ENCODE measurements at places on chromosomes 5 and 9.

DNA sequence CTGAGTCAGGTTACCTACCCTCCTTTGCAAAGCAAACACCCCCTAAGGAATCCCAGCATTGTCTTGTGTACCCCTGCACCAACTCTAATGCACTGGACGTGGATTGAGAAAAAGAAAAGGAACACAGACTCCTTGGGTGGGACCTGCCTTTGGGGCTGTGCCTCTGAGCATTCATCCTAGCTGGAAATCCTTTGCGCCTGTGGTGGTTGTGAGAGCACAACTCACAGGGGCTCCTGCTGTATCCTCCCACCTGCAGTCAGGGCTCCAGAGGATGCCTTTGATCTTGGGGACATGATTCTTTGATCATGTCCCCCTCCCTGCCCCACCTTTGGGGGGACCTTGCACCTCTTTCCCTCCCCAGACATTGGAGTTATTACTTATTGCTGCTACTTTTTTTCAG is 338.5 kb downstream of the GADD45G start:
- DNase-seq: no peak

DNA sequence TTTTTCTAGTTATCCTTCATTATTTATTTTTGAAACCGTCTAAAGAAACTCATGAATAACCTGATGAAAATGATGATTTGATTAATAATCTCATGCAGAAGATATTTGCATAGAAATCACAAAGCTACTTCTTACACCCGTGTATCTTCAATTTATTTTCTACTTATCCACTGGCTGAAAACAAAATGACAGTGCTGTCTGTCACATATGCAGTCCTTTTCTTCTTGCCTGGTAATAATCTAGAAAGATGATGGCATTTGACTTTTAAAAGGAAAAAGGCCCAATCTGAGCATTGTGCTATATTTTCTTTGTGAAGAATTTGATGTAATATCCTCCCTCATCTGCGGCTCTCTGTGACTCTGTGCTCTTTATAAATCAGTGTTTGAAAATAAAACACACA is 253.3 kb downstream of the PRR16 start:
- no peak for DNase-seq

GRCh38 chr5:131536850-131537448 is 98.1 kb downstream of the RAPGEF6 start:
- DNase-seq: no peak

DNA sequence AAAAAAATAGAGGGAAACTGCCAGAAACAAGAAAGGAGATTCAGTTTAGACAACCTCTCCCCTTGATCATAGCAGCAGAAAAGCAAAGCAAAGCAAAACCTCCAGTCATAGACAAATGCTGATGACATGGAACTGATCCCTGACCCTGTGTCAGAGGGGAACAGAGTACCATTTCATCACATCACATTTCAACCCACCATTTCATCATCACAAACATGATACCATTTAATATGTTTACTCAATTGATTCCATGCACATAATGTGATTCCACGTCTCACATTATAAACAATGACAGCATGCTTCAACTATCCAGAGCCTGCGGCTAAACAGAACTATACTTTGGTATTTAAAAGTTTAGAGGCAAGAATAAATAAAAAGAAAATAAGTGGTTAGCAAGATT is 28.7 kb upstream of the ACOT12 start:
- peak; percentile 74 for DNase-seq

- no peak for DNase-seq
These were observed 710.5 kb downstream of the TLR4 start for GRCh38 chr9:118414676-118415075.

GRCh38 chr9:34252670-34253459 is 74.0 kb downstream of the UBAP1 start:
- DNase-seq: no peak

DNA sequence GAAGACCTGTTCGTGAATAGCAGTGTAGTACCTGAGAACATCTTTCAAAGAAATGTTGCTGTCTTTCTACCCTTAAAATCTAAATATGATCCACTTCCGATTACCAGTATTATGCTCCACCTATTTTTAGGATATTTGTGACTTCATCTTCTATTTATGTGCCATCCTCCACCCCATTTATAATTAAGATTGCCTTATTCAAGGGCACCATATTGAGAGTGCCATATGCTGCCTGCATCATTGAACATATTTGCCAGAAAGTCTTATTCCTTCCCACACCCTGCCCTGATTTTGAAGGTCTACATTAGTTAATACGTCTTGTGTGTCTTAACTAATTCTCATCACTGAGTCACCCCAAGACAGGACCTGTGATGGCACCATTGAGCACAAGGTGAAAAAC is 1076.7 kb downstream of the CDH12 start:
- DNase-seq: no peak

- no peak for DNase-seq
These were observed 60.2 kb upstream of the HAPLN1 start for GRCh38 chr5:83780699-83781350.

DNA sequence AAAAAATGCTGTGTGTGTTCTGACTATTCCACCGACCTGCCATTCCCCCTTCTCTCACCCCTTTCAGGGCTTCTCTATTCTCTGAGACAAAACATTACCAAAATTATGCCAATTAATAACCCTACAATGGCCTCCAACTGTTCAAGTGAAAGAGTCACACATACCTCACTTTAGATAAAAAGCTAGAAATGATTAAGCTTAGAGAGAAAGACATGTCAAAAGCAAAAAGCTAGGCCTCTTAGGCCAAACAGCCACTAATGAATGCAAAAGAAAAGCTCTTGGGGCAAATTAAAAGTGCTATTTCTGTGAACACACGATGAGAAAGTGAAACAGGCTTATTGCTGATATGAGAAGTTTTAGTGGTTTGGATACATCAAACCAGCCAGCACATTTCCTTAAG is 279.6 kb upstream of the GRAMD2B start:
- DNase-seq: no peak

GRCh38 chr9:118701985-118702384 is 667.2 kb downstream of the BRINP1 start:
- DNase-seq: no peak

GRCh38 chr5:146560205-146560812 is 44.3 kb upstream of the GPR151 start:
- DNase-seq: peak; percentile 31

DNA sequence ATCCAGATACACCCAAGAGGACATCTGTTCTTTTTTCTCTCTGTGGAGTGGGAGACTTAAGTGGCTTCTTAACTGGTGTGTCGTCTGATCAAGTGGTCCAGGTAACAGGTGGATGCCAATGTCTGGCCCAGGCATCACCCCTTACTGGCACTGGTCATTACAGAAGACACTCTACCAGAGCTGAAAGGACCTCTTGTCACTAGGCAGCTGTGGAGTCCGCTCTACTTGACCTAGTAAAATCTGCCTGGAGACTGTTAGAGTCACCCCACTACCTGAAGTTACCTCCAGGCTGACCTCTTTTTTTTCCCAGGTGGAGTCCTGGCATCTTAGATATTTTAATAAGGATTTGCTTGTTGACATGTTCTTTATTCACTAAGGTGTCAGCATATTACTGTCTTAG is 22.5 kb downstream of the FXN start:
- DNase-seq: no peak

- no peak for DNase-seq
These were observed 586.4 kb downstream of the ACTL7B start for GRCh38 chr9:108269371-108269770.

DNA sequence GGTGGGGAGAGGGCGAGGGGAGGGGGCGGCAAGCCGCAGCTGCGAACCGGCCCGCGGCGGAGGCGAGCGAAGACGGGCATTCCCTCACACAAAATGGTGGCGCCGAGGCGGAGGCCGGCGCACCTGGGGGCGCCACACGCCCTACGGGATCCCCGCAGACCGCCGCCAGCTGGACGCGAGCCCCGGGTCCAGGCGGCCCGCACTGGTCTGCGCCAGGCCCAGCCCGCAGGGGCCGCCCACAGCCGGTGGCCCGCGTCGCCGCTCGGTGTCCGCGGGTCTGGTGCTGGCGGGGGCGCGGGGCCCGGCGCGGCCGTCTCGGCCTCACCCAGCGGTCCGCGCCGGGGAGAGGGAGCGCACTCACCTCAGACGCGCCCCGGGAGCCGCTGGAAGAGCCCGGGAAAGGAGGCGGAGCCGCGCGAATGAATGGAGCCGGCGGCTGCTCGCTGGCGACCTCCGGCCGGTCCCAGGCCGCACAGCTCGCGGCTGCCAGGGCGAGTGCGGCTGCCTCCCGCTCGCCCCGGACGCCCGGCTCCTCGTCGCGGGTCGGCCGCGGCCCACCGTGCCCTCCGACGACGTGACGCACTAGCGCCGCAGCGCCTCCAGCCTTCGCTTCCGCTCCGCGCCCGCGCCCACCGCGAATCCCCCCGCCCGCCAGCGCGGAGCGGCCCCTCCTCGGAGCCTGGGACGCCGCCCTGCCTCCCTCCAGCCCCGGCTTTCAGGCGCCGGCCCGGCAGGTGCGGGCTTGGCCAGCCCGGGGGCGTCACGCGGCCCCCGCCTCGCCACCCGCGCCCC is at the start of gene FAM169A:
TSS of gene FAM169A (minus strand) at position 584 of the 792 bp plus-strand sequence. CDS start 24,711 bp downstream, outside the sequence.
- no peak for DNase-seq

DNA sequence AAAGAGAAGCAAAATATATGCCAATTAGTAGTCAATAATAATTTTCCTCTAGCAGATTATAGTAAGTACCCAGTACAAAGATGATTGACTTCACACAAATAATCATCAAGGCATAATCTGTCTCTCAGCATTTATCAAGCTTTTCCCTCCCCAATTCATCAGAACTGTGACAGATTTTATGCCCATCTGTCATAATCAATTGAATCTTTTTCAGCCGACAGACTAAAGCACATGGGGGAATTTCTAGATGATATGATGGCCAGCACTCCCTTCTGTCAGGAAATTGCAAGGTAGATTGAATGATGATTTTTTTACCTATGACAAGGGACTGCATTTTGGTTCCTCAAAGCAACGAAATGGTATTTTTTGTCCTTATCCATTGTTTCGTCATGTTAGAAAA is 227.1 kb upstream of the CYLC2 start:
- no peak for DNase-seq

DNA sequence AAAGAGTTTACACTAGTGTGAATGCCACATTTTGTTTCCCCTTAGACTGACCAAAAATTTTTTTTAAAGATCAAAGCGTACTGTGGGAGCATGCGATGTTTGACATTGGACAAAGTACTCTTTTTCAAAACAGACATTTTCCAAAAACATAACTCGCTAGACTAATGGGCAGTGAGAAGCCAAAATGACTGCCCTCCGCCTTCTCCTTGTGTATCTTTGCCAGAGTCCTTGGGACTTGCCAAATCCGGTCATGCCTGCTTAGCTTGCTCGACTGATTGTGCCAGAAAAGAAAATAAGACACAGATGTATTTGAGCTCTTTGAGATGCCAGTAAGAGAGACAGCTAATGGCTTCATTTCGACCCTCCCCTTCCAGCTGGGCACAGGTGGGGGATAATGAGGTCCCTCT is 157.5 kb downstream of the MAPKAP1 start:
- DNase-seq: no peak

Measured in AG09309 (cell line).